ENCODE measurements at places on chromosomes 11 and 22.
A peak's percentile ranks its signal among the peaks of the same experiment; 100 is the strongest.

- no peak for DNase-seq
These were observed 56.6 kb downstream of the ARHGEF12 start for GRCh38 chr11:120392793-120393192.

DNA sequence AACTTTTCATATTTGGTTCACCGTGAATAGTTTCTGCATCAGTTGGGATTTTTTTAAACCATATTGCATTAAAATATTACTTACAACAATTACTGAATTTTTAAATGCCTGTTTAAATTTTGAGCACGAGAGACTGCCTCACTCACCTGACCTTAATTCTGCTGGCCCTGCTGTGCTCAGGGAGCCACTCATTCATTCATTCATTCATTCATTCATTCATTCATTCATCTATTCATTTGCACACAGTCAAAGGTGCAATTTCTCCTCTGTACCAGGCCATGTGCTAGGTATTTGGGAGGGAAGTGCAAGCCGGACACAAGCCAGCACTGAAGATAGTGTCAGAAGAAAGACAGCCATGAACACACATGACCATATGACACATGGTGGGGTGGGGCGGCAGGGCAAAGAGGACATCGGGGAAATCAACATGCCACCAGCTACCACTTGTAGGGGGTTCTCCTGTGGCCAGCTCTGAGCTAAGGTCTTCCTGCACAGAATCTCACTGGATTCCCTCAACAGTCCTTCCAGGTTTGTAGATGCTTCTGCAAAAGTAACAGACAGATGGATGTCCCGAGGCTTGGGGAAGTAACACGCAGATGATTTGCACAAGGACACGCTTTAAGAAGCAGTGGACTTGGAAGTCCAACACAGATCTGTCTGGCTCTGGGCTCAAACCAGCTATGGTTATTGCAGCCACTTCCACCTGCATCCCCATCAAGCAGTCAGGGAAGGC lies 568 bp upstream of the CSF2RB start:
- no peak for DNase-seq

- DNase-seq, result no peak
These were observed 201.4 kb downstream of the BLID start for GRCh38 chr11:121914508-121915059.

DNA sequence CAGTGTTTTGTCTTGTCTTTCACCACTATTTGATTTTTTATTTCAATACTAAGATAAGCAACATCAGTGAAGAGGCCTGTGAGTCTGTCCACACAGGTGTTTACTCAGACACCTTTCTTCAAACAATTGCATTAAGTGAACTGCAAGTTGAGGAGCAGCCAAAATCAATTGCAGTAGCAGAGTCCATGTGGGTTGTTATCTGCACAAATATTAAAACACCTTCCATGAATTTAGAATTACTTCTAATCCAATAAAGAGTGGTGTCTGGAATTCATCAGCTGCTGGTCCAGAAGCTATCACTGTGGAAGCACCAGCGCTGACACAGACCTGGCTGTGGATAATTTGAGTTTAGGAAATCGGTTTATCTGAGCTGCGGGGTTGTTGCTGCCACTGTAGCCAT lies 83.5 kb upstream of the FAT3 start:
- DNase-seq, result no peak

GRCh38 chr11:130163346-130164220 lies 4.0 kb downstream of the ST14 start:
- DNase-seq, result no peak

GRCh38 chr11:10697323-10697620 lies 3.7 kb upstream of the IRAG1 start:
- no peak for DNase-seq

GRCh38 chr11:129996113-129996870 lies 6.3 kb downstream of the PRDM10 start:
- DNase-seq, result no peak

- no peak for DNase-seq
These were observed 72.8 kb upstream of the CDON start for GRCh38 chr11:126135235-126136176.

GRCh38 chr22:17786435-17787161 lies 12.3 kb upstream of the BID start:
- DNase-seq, result no peak

- no peak for DNase-seq
These were observed 1.6 kb upstream of the KCNJ11 start for GRCh38 chr11:17389957-17390649.

DNA sequence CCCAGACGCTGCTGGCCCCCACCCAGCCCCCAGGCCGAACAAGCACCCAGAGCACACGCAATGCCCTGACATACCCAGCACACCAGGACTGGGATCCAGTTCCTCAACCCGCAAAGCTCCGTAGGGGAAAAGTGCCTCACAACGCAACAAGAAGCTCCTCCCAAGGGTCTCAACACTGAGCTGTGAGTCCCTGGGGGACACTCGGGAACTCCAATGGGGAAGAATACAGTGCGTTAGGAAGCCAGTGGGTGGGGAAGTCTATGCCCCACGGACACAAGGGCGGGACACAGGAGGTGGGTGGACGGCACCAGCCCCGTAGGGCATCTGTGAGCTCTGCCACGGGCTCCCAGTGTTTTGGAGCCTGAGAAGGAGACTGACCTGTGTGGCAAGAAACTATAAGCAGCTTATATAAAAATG lies 1.6 kb downstream of the DEAF1 start:
- no peak for DNase-seq

GRCh38 chr11:81497202-81497804 lies 1236.4 kb downstream of the FAM181B start:
- peak; percentile 29 for DNase-seq

DNA sequence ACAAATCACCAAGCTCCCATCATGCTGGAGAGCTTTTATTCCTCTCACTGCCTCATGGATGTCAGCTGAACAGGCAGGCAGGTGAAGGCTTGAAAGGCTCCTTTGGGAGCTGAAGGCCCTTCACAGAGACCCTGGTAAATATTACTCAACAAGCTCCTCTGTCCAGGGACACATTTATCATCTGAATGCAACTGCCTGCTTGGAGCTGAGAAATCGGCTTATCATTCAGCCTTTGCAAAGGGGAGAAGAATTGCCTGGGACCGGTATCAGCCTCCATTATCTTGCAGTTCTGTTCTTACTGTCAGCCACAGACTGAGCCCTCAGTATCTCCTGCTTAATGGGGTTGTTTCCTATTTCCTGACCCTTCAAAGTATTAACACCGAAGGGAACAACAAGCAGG lies 113.8 kb upstream of the PITPNB start:
- no peak for DNase-seq
